ENCODE measurements at places on chromosomes 2 and 18.

GRCh38 chr2:18077704-18078103 lies 199.2 kb downstream of the KCNS3 start:
- DNase-seq = no peak

- DNase-seq = no peak
Measured at GRCh38 chr18:62938487-62938886, 223.1 kb downstream of the PHLPP1 start.

- DNase-seq = peak; percentile 2
Measured at GRCh38 chr2:207046724-207047123, 107.4 kb downstream of the CPO start.

- no peak for DNase-seq
Measured at GRCh38 chr2:231123362-231123898, 1.4 kb downstream of the HTR2B start.

- DNase-seq = no peak
Measured at GRCh38 chr2:192126912-192127311, 67.8 kb downstream of the TMEFF2 start.

- DNase-seq = no peak
Measured at GRCh38 chr2:230403746-230404145, 12.3 kb upstream of the SP100 start.

DNA sequence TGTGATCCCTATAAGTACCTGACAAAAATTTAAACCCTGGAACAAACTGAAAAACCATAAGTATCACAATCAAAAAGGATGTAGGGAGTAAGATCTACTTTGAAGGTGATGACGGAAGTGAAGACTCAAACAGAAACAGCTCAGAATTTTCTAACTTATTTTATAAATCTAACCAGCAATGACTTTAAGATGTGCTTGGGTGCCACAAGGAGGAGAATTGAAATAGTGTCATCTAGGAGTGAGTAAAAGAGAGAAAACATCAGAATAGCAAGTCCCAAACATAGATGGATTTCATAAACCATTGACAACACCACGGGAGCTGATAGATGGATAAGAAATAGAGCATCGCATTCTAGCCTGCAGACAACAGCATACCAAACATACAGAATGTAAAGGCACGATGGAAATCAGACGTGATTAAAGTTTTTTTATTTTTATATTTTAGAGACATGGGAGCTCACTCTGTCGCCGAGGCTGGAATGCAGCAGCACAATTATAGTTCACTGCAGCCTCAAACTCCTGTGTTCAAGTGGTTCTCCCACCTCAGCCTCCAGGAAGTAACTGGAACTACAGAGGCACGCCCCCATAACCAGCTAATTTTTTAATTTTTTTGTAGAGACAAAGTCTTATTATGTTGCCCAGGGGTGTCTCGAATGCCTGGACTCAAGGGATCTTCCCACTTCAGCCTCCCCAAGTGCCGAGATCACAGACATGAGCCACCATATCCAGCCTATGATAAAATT lies 36.9 kb downstream of the MAP3K19 start:
- no peak for DNase-seq

- peak; percentile 22 for DNase-seq
Measured at GRCh38 chr2:120436885-120437603, 91.1 kb downstream of the INHBB start.

DNA sequence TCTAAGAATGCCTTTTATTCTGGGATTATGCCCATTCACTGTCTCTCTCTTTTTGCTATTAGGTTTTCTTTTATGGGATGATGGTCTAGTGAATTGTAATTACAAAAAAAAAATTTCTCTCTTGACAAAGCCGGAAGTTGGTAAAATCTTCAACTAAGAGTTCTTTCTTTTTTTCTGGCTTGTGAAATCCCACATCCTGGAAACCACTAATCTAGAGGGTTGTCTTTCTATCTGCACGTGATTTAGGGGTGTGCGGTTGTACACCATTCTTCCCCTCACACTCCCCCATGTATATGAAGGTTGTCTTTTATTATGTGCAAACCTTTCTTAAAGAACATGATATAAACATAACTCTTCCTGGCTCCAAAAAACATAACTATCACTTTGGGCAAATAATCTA lies 52.0 kb downstream of the GATA6 start:
- no peak for DNase-seq

DNA sequence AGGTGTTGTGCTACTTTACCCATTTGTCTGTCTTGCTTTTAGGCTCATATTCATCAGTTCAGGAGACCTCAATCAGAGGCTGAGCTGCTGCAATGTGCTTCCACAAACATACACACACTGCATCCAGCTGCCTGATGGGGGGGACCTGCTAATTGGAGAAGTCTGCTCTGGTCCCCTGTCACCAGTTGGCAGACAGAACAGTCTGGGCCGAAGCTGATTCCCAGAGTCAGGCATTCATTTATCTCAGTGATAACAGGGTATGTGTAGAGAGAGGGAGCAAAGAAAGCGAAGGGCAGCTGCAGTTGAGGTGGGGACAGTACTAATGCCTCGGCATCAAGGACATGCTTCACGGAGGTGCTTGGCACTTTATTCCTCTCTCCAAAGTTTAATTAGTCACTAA lies 584.3 kb upstream of the PIK3C3 start:
- no peak for DNase-seq

- no peak for DNase-seq
Measured at GRCh38 chr2:237192881-237193280, 107.2 kb downstream of the COPS8 start.

DNA sequence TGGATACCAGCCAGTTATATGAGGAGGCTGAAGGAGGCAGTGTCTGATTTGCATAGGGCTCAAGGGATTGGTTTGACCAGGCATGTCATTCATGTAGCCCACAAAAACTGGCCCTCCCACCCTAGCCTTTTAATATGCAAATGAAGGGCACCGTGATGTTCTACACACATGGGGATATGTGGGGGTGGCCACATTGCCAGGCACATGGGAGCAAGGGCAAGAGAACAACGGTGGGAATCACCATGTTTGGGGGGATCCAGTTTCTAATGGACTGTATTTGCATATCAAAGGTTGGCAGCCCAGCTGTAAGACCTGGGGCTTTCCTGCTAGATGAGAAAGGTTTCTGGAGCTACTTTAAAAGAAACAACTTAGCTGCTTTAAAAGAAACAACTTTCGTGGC lies 65.1 kb upstream of the SLC25A52 start:
- peak; percentile 1 for DNase-seq

DNA sequence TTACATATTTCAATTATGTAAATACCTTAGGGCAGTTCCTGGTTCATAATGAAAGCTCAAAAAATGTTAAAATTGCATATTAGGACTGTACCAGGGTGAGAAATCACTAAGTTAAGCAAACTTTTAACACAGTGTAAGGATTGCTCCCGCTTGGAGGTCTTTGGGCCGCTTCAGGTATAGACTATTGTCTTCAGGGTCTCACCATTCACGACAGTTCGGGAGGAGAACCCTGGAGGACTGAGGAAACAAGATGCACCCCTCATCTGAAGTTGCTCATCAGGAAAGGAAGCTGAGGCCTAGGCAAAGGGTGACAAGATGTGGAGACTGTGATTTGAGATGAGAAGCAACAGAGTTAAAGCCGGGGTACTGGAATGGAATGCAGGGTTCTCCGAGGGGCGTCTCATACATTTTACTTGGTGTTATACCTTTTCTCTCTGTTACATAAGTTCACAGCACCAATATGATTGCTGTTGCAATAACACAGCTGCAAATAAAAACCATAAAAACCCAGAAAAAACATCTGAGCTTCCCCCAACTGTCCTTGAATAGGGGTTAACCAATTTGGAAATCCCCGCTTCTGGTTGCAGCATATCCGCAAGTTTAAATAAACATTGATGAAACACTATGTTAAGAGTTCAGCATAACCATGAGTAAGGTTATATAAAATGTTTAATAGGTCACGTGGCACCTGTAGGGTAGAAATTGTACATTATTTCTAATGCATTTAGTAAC lies 40.1 kb downstream of the FBXO48 start:
- DNase-seq = no peak

GRCh38 chr2:42021464-42021863 lies 26.4 kb upstream of the PKDCC start:
- no peak for DNase-seq

- no peak for DNase-seq
Measured at GRCh38 chr18:360676-361075, 92.8 kb upstream of the THOC1 start.
